Stimulated activated CD4-positive, alpha-beta T cell treated with anti-CD3 and anti-CD28 coated beads, Interleukin-1b, Interleukin-23, amount 100 ng/mL, for 1 hour (primary cell): ENCODE measurements at places on chromosomes 2 and 18.

DNA sequence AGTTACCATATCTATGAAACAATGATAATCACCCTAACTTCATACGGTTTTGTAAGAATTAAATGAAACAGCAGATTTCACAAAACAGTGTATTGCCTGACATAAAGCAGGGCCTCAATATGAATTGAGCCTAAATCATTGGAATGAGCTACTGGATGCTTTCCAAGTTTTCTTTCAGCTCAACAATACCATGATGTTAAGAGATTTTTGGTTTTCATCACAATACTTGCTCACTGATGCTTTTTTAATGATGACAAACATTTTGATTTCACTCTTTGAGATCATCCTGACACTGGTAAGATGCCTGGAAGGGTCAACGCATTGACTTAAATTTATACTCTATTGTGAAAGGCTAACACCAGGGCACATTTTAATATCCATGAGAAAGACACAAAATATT is 377.5 kb downstream of the ZNF521 start:
- no peak for DNase-seq

- DNase-seq: no peak
These were observed 305.1 kb upstream of the GULP1 start for GRCh38 chr2:187986390-187987105.

DNA sequence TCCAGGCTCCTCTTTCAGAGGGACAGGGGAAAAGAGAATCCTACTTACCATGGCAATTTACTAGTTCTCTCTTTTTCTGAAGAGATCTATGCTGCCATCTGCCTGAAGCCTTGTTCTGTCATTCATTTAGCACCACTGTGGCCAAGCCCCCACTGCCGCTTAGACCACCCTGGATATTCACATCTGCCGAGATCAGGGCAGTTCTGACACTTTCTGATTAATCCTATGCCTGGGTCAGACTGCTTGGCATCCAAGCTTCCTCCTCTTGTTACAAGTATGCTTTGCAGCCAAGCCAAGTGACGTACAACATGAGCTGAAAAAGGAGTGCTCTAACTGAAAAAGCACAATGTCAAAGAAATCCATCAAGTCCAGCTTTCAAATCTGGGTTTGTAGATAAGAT is 332.6 kb downstream of the SUCLG1 start:
- DNase-seq: no peak

DNA sequence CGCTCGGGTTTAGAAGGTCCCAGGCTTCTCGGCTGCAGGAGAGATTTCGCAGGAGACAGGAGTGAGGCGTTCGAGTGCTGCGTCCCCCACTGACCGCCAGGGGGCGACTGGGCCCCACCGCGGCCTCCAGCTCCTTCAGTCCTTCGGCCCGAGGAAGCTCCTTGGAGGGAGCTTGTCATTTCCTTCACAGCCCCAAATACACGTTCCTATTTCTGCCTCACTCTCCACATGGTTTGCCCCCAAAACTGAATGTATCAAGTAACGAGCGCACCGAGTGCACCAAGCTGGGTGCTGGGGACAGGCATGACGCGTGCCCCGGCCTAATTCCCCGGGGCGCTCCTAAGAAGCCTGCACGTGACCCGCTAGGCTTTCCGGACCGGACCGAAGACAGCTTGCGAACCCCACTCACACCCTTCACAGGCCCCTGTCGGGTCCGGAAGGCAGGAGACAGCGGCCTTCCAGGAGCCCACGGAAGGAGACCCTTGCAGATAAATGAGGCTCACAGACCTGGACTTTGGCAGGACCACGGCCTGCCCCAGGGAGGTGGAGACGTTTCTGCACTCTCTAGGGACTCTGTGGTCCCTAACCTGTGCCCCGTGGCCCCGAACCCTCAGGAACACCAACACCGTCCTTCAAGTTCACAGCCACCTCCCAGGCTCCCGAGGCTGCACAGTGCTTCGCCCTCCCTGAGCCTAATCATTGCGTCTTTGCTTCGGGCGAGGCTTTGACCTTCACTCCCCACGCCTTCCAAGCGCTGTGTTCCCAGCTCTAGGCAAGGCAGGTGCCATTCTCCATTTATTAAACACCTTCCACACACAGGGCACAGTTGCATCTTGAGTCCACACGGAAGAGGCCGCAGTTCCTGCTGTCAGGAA is 13.0 kb upstream of the FAHD2A start:
- no peak for DNase-seq

- no peak for DNase-seq
These were observed 48.4 kb downstream of the LRP1B start for GRCh38 chr2:142082368-142082767.

DNA sequence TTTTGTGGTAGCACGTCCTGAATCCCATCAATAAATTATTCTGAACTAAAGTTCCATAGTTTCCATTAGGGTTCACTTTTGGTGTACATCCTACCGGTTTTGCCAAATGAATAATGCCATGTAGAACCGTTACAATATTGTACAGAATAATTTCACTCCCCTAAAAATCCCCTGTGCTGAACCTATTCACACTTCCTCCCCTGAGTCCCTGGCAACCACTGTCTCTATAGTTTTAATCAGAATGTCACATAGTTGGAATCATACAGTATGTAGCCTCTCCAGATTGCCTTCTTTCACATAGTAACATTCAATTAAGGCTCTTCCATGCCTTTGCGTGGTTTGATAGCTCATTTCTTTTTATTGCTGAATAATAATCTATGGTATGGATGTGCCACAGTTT is 9.6 kb upstream of the CASP8 start:
- DNase-seq: no peak

DNA sequence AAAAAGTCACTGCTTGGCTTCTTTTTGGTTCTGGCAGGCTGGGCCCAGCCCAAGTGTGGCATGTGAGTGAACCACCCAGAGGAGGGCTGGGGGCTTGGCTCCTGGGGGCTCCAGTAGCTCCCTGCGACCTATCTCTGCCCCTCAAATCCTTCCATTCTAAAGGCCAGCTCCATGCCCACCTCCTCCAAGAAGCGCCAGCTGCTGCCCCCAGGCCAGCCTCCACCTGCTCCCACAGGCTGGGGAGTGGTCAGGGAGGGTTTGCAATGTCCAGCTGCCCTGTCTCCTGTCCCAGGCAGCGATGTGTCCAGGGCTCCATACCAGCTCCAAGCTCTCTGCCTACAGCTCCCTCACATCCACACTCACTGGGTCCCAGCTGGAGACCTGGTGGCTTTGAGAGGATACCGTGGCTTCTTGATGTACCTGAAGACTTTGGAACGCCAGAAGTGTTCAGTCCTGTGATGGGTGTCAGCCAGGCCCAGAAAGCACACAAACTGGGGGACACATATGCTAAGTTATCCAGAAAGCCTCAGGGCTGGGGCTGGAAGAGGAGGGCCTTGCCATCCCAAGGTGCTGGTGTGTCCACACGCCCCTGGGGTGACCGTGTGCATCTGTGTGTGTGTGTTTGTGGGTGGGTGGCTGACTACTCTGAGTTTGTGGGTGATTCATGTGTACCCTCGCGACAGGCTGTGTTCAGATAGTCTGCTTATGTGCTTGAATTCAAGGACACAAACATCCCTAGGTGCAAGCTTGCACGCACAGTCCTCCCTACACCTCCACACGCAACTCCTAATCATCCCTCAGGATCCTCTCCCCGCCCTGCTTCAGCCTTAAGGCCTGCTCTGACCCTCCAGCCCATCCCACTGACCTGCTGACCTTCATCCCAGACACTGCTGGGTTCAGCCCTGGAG is 33.4 kb downstream of the ZFP36L2 start:
- DNase-seq: no peak

GRCh38 chr2:56376699-56377665 is 193.2 kb downstream of the CCDC85A start:
- DNase-seq: no peak

DNA sequence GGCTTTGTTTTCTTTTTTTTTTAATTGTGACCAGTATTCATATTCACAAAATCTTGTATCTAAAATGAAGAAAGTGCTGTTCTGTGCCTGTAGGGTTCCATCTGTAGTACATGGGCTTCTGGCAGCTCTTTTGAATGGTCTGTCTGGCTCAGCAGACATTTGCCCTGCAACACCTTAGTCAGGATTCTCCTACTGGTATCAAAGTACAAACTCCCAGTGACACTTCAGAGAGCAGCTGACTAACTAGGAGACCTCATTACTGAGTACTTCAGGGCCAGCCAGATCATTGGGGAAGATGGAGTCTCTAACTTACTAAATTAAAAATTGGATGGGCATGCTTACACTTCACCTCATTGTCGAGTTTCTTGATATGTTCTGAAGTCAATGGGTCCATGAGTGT is 39.7 kb downstream of the GRHL1 start:
- no peak for DNase-seq
